ENCODE measurements at places on chromosomes 1 and 21.
A peak's percentile ranks its signal among the peaks of the same experiment; 100 is the strongest.

- DNase-seq: no peak
These were observed 7.0 kb upstream of the ID3 start for GRCh38 chr1:23566304-23566703.

DNA sequence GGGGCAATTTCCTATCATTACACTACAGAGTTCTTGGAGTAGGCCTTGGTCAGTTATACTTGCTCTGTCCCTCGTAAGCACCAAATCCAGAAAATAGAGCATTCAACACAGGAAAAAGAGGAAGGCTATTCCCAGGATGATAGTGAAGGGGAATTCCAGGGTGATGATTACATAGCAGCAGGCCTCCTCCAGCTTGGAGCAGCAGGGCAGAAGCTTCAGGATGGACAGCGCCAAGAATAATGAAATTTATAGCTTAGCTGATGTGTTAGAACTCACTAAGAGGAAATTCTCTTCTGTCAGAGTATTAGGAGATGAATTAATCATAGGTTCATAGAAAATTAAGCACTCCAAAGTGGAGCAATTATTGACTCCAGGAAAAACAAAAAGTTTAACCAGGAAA, 10.8 kb upstream of the SMAP2 start:
- DNase-seq: no peak

DNA sequence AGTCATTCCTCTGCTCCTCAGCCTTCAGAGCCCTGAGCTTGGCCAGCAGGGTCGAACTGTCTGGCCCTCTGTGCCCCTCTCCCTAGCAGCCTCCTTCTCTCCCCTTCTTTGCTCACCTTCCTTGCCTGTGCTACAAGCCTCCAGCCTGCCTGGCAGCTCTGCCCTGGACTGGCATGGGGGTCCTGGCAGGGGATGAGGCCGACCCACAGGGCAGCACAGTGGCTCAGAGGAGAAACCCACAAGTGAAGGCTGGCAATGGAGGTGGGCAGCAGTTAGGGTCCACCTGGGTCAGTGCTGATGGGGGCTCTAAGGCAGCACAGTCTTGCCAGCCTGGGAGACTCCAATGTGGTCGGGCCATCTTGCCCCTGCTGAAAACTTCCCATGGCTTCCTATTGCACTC, 274.2 kb downstream of the GRIK3 start:
- DNase-seq: no peak

DNA sequence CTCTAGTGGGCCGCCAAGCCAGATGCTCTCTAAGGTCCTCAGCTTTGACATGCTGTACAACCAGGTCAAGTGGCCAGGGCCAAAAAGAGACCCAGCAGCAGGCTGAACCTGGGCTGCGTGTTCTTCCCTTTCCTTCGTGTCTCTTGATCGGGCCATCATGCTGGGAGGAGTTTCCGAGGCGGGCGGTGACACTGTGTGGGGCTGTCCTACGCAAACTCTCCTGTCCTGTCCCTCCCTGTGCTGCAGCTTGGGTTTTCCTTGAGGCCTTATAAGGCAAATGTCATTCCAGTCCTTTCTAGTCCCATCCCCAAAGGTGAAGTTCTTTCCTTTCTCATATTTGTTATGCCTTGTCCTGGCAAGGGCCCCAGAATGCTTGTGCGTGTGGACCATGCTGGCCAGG, 56.7 kb downstream of the ARHGEF10L start:
- no peak for DNase-seq

DNA sequence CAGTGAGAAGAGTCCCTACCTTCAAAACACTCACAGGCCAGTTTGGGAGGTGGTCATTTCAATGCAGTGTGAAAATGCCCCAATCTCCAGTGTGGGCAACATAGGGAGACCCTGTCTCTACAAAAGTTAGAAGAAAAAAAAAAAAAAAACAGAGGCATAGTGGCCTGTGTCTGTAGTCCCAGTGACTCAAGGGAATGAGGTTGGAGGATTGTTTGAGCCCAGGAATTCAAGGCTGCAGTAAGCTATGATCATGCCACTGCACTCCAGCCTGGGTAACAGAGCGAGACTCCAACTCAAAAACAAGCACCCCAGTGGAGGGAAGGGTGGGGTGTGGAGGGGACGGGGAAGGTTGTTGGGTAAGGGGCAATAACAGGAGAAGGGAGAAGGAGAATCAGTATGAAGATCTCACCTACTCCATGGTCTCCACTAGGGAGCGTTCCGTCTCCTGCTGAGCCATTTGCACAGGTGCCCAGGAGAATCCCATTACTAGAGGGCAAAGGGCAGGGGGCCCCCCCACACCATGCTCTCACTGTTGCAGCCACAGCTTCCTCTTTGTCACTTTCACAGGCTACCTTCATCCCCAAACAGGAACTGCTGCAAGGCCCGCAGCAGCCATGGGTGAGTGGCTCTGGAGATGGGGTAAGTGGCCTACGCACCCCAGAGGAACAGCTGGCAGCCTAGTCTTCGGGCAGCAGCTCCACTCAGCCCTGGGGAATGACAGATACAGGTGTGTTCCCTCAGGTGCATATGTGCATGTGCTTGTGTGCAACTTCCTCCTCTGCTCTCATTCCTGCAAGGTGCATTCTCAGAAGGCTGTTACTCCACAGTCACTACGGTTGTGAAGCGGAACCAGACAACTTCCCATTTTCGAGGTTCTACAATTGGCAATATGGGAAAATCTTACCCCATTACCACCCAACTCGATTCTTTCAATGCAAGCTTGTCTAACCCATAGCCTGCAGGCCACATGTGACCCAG, 87.9 kb upstream of the LYST start:
- DNase-seq: no peak

DNA sequence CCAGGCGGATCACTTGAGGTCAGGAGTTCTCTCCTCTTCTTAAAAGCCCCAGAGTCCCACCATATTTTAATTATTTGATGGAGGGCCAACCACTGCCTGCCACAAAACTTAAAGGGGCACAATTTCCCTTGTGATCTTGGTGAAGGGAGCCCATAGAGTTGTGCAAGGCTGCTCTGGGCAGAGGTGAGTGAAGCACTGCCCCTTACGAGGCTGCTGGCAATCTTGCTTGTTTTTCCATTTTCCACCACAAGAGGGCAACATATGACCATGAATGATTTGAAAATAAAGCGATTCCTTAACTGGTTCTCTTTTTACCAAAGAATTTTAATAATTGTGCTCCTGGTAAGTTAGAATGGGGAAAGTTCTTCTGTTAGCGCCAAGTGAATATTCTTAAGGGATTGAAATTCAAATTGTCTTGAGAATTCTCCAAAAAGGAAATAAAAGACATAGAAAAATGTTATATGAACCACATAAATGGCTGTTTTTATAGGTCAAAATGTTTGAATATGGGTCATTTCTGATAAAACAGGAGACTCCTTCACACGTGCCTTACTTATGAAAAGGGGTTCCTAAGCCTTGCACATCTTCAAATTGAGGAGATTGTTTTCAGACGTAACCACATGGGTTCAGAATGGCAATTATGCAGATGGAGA, 22.7 kb downstream of the PGM1 start:
- peak; percentile 57 for DNase-seq

DNA sequence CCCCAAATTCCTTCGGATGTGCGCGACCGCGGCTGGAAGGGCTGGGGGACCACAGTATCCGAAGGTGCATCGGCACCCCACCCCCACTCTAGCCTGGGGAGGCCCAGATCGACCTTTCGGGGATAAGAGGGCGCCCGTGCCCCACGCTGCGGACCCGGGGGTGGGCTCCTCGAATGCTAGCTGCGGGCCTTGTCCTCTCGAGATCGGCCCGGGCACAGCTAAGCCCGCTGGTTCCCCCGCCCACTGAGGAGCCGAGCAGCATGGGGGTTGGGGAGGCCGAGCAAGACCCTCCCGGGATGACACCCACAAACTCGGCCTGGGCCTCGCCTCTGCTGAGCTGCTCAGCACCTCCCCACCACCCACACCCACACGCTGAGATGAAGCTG, 653 bp upstream of the IFFO2 start:
- DNase-seq: no peak

DNA sequence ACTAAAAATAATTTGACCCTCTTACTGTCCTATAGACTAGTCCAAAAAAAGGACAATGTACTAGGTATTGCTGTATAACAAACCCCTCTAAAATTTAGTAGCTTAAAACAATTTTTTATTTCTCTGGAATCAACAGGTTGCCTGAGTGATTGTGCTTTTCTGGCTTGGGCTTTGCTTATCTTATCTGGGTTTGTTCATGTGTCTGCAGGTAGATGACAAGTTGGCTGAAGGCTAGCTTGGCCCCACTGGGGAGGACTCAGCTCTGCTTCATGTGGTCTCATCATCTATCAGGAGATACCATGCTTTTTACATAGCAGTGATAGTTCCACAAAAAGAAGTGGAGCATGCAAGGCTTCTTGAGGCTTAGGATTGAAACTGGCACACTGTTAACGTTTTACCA, 114.2 kb downstream of the MAN1A2 start:
- DNase-seq: no peak

DNA sequence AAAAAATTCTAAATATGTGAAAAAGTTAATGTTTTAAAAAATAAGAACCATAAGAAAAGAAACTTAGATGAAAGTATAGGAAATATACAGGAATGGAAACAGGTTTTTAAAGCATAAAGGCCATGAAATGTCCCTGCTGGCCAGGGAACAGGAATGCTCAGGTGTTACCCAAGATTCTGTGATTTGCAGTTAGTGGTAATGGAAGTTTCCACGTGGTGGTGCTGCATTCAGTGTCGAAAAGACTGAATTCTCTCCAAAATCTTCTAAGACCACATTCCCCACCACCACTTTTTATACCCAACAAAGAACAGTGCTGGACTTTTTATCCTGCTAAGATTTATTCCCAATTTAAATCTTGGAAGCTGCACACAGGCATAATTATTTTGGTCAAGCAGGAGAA, 126.2 kb downstream of the PRRX1 start:
- DNase-seq: no peak

DNA sequence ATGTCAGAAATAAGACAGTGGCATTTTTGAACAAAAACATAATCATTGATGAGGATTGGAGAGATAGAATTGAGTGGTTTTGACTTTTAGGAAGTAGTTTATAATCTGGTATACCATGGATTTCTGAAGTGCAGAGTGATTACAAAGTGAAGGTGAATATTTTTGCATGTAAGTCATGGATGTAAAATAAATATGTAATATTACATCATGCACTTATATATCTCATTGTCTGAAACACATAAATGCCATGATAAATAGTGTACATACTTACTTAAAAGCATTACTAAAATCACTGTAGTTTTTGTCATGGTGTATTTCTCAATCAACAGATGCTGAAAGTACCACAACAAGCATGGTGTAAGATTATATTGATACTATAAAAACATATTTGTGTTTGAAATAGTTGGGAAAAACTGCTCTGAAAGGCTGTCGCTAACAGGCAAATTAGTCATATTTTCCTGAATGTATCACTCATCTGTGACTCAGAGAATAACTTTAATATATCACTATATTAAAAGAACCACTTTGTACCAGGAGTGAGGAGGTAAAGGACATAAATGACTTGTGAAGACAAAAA, 24.8 kb upstream of the RGS18 start:
- DNase-seq: peak; percentile 59

DNA sequence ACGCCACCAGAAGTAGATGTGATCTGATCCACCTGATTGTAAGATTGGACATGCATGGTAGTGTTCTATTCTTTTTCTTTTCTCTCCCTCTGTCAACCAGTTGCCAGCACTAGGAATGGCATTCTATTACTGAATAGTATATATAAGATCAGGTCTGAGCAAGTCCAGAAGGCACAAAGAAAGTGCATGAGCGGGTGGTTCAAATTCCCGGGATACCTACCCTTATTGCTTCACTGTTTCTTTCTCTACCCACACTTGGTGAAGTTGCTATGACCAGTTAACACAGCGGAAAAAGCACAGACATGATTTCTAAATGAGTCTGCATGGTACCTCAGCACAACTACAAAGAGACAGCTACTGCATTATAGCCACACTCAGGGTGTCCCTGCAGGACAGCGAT, 64.0 kb downstream of the SLC9A1 start:
- DNase-seq: no peak

- no peak for DNase-seq
These were observed 30.7 kb downstream of the DMBX1 start for GRCh38 chr1:46520063-46520911.

DNA sequence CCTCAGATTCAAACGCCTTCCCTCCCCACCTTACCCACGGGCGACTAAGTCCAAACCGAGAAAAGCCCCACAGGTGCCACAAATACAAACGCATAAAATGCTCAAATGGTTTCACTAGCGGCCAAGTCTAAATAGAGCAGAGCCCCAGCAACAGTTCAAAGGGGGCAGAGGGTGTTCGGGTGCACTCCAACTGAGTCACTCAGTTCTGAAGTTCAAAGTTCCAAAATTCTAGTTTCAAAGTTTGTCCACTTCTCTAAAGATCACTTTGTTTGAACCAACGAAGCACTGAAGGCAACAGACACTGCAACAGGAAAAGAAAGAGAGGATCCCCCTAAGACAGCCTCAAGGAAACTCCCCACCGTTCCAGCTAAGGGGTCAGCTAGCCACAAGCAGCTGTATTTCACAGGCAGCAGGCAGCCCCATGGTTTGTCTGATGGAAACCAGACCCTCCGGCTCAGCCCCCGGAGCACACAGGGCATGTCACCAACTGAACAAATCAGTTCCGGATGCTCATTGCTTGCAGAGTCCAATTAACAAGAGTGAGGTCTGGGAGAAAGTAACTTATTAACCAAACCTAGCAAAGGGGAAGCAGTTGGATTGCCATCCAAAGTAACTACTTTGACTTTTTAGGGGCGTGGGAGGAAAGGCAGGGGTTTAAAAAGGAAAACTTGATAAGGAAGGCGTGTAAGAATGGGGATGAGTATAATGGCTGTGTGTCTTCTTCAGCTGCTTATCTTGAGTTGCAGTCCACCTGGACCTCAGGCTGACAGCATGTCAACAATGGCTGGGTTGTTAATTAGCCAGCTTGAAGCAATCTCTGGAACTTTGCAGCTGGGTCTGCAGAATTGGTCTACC, 1423.9 kb upstream of the PRMT6 start:
- DNase-seq: no peak

GRCh38 chr1:14308460-14308859, 290.0 kb upstream of the KAZN start:
- no peak for DNase-seq

GRCh38 chr1:116578581-116578980, 7.8 kb upstream of the CD58 start:
- DNase-seq: no peak

GRCh38 chr21:41765973-41766882, 624 bp downstream of the RIPK4 start:
- no peak for DNase-seq

DNA sequence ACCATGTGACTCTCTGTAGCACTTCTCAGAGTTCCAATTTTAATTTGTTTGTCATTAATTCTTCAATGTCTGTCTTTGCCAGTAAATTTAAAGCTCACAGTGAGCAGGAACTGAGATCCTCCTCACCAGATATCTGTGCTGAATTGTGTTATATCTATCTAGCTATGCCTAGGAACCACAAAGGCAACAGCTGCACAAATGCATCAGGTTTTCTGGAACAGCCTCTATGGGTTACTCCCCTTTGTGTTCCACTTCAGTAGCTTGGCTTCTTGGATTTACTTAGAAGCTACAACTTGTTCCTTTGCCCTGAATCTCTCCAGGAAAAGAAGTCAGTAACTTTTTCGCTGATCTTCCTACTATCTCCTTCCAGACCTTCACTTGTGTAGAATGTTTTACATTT, 1237.8 kb upstream of the ADGRL4 start:
- no peak for DNase-seq

GRCh38 chr1:81312272-81312754, 488.4 kb upstream of the ADGRL2 start:
- no peak for DNase-seq

Measured in RKO (cell line).